NCI-H69 (cell line): ENCODE measurements at places on chromosomes 1 and 21.
A peak's percentile ranks its signal among the peaks of the same experiment; 100 is the strongest.

DNA sequence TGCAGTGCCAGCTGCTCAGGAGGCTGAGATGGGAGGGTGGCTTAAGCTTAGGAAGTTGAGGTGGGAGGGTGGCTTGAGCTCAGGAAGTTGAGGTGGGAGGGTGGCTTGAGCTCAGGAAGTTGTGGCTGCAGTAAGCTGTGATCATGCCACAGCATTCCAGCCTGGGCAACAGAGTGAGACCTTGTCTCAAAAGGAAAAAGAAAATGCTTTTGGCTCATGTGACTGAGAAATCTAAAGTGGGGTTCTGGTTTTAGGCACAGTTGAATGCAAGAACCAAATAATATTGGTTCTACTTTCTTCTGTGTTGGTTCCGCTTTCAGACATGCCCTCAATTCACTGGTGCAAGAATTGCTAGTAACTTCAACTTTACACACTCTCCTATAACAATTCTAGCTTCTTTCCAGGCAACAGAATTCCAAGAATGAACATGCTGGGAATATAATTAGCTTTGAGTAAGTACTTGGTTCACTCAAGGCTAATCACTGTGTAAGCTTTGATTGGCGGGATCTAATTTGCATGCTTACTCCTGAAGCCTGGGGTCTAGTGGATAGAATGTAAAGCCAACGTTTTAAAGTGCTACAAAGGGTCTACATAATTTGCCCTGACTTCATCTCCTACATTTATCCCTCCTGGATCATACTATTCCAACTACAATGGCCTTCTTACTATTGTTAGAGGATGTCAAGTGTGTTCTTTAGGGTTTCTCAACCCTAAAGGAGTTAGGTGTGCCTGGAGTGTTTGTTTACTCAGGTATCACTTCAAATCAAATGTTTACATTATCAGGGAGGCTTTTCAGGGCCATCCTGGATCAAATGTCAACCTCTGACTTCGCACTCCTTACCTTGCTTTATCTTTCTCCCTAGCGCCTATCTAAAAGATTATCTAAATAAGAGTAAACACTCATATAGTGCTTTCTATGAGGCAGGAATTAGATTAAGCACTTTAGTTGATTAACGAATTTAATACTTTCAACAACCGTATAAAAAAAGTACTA lies 115.1 kb downstream of the SLC16A1 start:
- DNase-seq: peak; percentile 36

DNA sequence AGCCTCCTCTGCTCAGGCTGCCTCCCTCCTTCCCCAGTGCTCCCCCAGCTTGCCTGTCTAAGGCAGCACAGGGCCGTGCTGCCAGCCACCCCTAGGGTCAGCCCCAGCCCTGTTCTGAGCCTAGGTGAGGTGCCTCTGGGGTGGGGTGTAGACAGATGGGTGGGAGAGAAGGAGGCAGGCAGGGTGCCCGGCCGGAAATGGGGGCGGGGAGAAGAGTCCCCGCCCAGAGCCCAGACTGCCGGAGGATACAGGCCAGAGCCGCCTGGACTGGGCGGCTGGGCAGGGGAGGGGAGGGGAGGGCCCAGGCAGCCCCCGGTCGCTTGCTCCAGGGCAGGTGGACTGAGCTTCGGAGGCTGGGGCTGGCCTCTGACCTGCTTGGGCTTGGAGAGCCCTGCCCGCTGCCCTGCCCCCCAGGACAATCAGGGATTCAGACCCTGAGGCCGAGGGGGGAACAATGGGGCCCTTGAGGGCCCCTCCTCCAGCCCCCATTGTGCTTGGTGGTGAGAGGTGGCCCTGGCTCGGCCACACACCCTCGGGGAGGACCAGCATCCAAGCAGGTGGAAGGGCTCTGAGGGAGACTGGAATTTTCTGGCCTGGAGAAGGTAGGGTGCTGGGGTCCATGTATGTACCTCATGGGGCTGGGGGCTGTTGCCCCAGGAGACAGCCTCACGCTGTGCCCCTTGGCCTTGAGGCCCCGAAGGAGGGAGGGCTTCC lies at the start of gene GJC2:
Gene GJC2 (plus strand): TSS at position 525 of the 714 bp plus-strand sequence. CDS start 7,829 bp downstream, outside the sequence.
- peak; percentile 66 for DNase-seq

GRCh38 chr1:198651650-198652400 lies 13.0 kb downstream of the PTPRC start:
- no peak for DNase-seq

DNA sequence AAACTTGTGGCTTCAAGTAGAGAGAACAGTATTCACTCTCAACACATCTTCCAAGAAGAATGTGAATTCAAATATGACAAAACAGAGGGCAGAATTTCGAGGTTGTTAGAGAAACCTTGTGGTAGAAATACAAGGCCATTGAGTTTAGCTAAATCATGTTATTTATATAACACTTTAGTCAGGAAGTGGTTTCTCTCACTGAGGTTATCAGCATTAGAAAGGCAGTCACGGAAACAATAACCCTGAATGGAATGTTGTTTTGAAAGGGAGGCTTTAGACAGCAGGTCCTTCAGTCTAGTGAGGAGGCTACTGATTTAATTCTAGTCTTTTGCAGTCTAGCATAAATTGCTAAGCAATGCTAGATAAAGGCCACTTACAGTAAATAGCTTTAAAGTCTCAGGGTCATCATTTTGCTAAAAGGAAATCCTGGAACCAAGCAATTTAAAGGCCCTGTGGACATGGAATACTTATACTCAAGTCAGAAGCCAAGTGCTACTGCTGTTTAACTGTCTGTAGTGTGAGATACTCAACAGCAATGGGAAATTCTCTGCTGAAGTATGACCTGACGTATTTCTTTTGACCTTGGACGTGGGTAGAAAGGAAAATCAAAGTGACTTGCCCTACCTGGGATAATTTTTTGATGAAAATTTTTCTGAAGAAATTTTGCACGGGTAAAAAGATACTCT lies 89.0 kb upstream of the CHODL start:
- no peak for DNase-seq

GRCh38 chr1:75632350-75632949 lies 21.5 kb upstream of the SLC44A5 start:
- peak; percentile 46 for DNase-seq

GRCh38 chr1:21665711-21666575 lies 3.2 kb downstream of the RAP1GAP start:
- DNase-seq: peak; percentile 53

DNA sequence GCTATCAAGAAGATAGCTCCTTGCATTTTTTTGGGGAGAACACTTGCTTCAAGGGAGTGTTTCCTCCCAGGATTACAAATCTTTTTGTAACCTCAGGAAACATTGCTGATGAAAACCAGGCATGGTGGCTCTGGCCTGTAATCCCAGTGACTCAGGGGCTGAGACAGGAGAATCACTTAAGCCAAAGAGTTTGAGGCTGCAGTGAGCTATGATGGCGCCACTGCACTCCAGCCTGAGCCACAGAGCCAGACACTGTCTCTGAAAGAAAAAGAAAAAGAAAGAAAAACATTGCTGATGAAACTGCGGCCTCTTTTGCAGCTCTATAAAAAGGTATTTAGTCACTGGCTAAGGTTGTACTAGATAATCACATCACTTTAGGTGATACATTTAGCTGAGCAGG lies 7.3 kb downstream of the RNU1-2 start:
- peak; percentile 39 for DNase-seq

GRCh38 chr1:198123133-198123532 lies 33.7 kb upstream of the NEK7 start:
- DNase-seq: no peak

GRCh38 chr1:184900507-184900906 lies 73.8 kb downstream of the NIBAN1 start:
- DNase-seq: no peak

DNA sequence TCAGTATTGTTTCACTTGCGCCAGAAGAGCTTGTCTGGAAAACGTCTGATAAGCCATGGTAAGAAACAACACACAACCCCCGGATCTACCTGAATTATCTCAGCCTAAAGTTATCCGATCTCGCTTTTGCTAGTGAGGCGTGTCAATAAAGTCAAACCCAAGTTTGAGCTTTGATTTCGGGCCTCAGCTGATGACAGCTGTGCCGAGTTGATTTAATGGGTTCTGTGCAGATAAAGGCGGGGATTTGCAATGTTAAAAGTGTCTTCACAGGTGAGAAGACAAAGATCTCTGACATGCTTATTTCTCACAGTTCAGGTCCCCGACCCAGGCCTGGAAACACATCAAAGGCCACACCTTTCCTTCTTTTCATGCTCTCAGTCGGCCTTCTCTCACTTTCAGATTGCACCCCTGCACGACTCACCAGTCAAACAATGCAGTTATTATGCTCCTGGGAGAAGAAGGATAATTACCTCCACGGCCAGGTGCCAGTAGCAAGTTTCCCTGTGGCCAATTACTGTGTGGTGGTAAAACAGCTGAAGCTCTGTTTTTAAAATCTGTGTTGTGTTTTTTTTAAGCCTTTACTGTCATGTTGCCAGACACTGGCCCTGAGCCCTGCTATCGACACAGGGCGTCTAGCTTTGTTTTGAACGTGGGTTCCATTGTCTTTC lies 245.3 kb upstream of the RUNX1 start:
- DNase-seq: peak; percentile 86

GRCh38 chr1:33718186-33718585 lies 145.7 kb upstream of the HMGB4 start:
- no peak for DNase-seq

- peak; percentile 9 for DNase-seq
Observed at GRCh38 chr1:30376054-30376697, 347.2 kb downstream of the MATN1 start.

DNA sequence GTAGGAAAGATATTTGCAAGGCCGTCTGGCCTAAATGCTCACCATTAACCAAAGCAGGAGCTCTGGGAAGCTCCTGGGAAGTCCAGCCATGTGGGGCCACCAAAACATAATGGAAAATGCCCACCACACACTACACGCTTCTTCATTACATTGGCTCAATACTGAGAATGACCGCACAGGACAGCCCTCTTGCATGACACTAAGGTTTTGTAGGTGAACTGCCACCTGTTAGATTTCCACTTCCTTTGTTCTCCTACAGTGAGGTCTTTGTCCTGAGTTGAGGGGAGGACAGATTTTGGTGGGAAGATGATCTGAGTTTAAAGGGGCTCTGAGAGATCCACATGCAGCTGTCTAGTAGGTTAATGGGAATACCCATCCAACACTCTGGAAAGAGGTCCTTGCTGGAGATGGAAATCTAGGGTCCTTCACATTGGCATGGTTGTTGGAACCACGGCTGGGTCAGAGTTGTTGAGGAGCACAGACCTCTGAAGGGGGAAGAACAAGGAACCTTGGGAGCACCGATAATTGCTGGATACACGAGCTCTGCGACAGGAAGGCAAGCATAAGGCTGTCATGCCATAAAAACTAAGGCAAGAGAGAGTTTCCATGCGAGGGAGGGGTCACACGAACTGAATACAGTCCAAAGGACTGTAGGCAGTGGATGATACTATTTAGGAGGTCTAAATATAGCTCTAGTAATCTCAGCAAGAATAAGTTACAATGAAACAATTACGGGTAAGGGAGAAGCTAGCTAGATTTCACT lies 105.5 kb upstream of the IRF2BP2 start:
- DNase-seq: no peak

- no peak for DNase-seq
Observed at GRCh38 chr1:157219600-157219999, 81.4 kb upstream of the ETV3 start.

- peak; percentile 54 for DNase-seq
Observed at GRCh38 chr1:60848583-60849188, 233.7 kb upstream of the NFIA start.

DNA sequence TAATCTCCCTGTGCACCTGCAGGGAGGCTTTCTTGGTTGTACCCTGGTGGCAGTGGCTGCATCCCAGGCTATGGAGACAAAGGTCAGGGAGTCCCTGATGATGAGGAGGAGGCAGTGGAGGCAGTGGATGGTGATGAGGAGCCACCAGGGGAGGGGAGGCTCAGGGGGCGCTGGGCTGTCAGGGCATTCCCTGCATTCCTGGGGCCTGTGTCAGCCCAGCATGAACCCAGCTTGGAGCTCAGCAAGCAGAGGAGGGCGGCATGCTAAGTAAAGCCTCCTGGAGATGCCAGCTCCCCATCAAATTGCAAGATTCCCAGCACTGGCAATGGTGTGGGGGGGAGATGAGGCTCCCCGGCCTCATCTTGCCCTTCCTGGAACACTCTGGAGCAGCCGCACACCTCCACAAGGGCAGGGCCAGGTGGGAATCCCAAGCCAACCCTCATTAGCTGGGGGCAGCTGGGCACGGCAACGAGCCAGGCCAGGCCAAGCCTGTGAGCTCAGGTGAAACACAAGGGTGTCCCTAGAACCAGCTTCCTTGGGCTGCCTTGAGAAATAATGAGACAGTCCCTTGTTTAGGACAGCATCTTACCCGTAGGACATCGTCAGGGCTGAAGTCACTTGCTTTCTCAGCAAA lies 469.5 kb downstream of the MATN1 start:
- no peak for DNase-seq

DNA sequence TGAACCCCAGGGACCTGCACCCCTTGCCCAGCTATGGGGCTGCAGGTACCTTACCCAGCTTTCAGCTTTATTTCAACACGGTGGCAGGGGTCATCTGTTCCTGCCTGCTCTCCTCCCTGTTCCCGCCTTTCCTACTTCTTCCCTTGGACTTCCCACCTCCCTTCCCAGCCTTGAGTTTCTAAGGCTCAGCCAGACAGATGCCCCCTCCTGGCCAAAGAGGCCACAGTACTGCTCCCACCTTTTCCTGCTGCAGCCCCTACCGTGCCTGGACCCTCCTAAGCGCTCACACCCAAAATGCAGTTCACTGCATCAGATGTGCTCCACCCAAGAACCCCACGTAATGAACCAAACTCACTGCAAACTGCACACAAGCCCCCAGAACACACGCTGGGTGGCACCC lies 7.7 kb downstream of the NOC2L start:
- DNase-seq: no peak

GRCh38 chr1:59856725-59857338 lies 42.1 kb downstream of the HOOK1 start:
- DNase-seq: peak; percentile 30

DNA sequence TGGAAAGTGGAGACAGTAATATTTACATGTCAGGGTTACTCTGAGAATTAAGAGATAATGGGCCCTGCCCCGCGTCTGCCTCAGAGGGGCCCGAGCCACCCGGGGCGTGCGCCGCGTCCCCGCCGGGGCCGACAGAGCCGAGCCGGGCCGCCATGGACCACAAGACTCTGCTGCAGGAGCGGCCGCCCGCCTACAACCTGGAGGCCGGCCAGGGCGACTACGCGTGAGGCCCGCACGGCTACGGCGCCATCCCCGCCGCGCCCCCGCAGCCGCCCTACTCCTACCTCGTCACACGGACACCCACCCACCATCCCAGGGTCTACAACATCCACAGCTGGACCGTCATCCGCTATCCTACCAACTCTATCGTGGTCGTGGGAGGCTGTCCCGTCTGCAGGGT lies 35.1 kb upstream of the LRRC39 start:
- DNase-seq: no peak
